Stimulated activated CD4-positive, alpha-beta T cell treated with anti-CD3 and anti-CD28 coated beads, Interleukin-4, amount 100 ng/mL, for 24 hours (primary cell): ENCODE measurements at places on chromosomes 6 and 20.

DNA sequence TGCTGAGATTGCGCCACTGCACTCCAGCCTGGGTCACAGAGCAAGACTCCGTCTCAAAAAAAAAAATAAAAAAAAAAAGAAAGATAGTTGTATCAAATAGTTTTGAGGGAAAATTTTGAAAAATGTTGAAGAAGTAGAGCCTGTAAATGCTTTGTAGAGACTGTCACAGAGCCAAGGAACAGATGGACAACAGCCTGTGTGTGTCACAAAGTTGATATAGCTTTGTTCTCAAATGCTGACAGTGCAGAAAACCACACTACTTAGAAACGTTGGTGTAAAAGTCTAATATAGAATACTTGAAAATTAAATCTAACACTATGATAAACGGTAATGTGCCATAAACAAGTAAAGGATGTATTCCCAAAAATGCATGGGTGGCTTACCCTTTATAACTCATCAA is 25.4 kb downstream of the PTK7 start:
- DNase-seq = no peak

DNA sequence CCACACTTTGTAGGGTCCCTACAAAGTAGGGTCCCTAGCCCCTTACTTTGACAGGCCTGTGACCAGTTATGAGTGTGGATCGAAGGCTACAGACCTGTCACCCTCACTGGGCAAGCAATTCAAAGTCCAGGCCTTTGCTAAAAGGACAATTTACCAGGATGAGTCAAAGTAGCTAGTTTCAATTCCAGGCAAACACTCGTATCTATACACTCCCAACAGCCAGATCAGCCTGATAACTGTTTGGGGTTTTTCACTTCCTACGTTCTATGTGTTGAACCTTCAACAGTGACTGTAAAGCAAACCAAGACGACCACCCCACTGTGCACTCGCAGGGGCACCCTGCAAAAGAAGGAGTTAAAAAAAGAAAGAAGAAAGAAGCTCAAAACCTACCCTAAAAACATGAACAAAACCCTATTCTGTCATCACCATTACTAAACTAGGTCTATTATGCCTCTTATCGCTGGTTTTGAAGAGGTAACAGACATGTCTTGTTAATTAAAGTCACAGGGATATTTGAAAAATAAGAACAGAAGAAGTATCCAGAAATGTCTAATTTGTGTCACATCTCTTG is 3.2 kb downstream of the GFOD1 start:
- no peak for DNase-seq

GRCh38 chr20:10854976-10855375 is 181.2 kb upstream of the JAG1 start:
- no peak for DNase-seq

GRCh38 chr6:140153703-140154102 is 779.3 kb upstream of the CITED2 start:
- no peak for DNase-seq

DNA sequence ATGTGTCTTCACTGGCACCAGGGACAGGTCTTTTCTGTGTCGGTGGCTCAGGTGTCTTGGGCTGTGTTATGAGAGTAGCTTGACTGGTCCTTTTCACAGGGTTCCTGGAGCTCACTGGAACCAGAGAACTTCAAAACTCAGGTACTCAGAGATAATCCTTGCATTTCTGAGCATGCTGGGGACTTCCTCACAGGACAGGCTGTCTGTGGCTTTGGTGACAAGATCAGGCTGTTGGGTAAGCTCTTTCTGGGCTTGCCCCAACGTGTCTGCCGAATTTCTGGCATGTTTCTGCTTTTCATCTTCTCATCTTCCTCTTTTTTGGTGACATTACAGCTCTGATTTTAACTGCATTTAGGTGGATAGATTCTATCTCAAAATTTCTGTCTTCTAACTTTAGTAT is 270.0 kb downstream of the CDH26 start:
- no peak for DNase-seq

GRCh38 chr6:137734875-137735182 is 132.2 kb upstream of the TNFAIP3 start:
- no peak for DNase-seq

DNA sequence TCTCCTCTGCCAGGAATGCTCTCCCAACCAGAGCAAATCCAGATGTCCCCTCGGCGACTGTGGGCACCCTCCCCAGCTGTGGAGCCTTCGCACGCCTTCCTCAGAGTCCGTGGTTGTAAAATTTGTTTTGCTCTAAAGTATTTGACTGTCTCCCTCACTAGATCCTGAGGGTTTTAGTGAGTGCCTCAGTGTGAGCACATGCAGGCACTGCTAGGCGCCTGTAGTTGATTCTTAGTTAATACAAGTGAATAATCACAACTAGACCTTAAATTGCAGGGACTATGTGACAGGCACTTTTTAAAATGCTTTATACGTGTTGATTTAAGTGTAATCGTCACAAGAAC is 680 bp upstream of the MTCH1 start:
- no peak for DNase-seq

DNA sequence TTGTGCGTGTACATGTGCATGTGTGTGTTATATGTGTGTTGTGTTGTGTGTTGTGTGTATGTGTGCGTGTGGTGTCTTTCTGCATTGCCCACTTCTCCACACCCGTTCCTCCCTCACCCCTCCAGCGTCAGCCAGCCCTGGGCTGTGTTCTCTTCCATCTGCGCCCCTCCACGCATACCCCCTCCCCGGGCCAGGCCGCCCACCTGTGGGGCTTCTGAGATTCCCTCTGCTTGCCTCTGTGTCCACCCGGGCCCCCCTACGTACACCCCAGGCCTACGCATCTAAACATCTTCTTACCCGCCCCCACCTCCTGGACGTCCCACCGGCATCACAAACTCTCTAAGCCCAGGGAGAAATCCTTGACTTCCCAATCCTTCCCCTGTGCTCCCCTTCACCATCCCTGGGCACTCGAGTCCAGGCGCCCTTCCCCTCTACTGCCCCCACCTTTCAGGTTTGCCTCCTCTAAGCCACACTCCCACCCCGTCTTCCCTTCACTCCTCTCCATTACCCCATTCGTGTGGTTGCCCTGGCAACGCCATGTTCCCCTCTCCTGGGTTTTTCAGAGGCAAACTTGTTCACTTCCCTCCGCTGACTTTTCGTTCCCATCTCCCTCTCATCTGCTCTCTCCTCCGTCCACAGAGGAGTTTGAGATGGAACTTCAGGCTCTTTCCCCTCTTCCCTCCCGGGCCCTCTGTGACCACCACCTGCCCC is 81.7 kb upstream of the NNAT start:
- no peak for DNase-seq

DNA sequence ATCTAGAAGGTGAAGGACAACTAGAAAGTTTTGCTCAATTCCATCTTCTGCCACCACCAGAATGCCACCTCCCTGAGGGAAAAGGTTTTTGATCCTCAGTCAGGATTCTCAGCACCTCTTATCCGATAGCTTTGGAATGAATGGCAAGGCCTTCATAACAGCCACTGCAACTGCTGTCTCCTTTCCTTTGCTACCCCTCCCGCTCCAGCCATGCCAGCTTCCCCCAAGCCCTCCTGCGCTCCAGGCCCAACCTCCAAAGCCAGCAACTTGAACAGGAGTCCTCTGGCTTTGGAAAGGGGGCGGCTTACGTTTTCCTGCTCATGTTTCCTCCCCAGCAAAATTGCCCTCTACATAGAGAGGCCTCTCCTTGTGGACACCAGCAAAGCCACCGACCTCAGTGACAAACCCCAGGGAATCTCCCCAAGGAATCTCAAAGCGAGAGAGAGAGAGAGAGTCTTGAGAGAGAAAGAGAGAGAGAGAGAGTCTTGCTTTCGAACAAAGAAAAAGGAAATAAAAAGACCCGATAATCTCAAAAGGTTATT is 420 bp upstream of the BTN2A1 start:
- no peak for DNase-seq

DNA sequence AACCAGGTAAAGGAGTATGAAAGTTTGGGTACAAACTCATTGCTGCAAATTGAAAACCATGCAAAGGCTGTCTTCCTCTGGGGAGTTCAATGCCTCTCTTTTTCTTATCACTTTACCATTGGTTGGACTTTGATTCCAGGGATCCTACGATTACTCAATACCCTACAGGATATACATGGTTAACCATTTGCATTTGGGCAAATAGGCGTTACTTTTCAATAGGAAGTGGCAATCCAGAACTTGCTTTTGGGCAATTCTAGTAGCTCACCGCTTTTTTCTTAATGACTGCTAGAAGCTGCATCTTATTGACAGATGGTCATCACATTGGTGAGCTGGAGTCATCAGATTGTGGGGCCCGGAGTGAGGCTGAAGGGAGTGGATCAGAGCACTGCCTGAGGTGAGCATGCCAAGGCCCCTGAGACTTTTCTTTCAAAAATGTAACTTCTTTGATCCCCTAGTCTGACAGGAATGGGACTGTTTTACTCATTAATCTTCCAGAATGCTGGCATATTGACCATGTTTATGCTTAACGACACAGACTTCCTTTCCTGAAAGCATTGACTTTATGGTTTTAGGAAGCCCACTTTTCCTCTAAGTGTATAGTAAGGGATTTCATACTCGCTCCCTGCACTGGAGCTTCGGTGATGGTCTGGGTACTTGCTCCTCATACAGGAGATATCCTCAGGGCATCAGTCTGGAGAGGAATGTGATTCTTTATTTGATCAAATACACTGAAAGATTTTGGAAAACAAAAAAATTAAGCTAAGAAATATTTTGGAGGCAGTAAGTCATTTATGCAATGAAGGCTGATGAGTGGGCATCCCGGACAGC is at the start of gene CCR6:
CCR6 (plus strand) TSS at position 270 of the 831 bp plus-strand sequence. CDS start 13,039 bp downstream, outside the sequence.
- DNase-seq = no peak

DNA sequence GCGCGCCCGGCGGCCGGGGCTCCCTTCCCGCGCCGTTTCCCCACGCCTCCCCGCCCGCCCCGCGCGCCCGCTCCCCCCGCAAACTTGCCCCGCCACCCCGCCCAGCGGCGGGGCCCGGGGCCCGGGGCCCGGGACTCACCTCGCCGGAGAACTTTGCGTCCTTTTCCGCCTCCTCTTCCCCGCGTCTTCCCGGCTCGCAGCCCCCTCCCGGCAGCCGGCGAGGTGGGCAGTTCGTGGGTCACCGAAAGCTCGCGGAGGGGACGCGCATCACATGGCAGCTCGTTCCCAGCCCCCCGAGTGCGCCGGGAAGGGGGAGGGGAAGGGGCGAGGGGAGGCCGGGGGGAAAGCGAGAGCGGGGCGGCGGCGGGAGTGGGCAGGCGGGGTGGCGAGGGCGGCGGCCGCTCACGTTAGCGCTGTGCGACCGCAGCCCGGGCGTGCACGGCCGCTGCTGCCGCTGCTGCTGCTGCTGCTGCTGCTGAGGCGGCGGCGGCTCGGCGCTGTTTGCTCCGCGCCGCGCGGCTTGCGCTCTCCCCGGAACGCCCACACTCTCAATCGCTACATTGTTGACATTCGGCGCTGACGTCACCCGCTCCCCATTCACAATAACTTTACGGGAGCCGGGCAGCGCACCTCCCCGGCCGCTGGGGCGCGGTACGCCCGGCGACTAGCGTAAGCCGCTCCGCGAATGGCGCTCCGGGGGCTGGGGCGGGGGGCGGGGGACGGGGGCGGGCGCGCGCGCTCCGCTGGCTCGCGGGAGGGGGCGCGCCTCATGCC is at the start of gene BACH2:
BACH2 (minus strand) TSS at position 503 of the 774 bp plus-strand sequence. CDS start 287,999 bp downstream, outside the sequence.
- peak; percentile 95 for DNase-seq

DNA sequence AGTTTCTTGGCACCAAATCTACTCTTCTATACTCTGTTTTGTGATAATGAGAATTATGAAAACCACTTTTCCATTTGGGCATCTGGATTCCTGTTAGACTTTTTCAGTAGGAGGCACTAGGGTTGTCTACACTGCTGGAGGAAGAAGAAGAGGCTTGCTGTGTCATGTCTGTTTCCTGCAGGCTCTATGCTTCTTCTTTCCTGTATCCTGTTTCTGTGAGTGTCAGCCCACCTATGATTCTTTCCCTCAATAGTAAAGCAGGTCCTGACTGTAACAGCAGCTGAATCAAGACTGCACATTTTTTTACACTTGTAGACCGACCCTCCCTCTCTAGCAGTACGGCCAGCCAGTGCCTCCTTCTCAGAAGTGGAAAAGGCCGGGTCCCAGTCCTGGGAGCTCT is 603.9 kb downstream of the HDGFL1 start:
- DNase-seq = no peak

DNA sequence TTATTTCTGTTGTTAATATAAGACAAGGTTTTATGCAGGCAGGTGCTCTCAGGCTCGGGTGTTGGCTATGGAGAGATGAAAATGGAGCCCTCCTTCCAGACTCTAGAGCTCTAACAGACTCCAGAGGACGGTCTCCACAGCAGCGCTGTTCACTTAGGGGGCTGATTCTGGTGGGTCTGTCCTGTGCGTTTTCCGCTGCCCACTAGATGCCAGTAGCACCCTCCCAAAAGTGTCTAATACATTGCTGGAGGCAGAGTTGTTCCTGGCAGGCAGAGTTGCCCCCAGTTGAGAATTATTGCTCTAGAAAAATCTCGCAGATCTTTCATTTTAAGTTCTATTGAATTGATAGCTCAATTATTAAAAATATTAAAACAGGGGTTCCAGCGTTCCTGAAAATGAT is 109.9 kb downstream of the MAP3K4 start:
- no peak for DNase-seq

- no peak for DNase-seq
Measured at GRCh38 chr6:4973982-4974745, 29.7 kb downstream of the RPP40 start.

DNA sequence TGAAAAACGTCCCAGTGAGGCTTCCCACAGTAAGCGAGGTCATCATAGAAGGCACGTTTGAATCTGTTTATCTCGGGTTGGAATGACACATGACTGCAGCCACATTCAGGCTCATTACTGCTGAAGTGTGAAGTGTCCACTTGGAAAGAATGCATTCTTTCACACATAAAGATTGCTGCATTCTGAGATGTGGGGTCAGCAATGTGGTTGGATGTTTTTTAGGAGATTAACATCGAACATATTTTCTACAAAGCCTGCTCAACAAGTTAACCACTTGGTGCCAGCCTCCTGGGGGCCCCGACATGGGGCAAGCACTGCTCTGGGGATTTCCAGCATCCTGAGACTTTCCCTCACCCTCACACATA is 79.9 kb downstream of the BMP6 start:
- DNase-seq = no peak

DNA sequence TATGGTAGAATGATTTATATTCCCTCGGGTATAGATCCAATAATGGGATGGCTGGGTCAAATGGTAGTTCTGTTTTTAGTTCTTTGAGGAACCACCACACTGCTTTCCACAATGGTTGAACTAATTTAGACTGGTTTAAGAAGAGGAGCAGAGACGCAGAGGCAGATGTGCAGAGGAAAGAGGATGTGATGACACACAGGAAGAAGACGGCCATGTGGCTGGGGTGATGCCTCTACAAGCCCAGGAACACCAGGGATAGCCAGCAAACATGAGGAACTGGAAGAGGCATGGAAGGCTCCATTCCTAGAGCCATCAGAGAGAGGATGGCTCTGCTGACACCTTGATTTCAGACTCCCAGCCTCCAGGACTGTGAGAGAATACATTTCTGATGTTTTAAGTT is 218.3 kb upstream of the DTNBP1 start:
- DNase-seq = no peak
